ENCODE measurements at places on chromosomes 12 and 14.

- peak; percentile 52 for DNase-seq
Measured at GRCh38 chr12:92928421-92928961, 604 bp downstream of the EEA1 start.

- no peak for DNase-seq
Measured at GRCh38 chr14:72513965-72514659, 379.8 kb downstream of the DPF3 start.

GRCh38 chr12:64983771-64984278 lies 137.3 kb downstream of the WIF1 start:
- DNase-seq: no peak

- no peak for DNase-seq
Measured at GRCh38 chr12:86929962-86930361, 673.8 kb upstream of the MGAT4C start.

DNA sequence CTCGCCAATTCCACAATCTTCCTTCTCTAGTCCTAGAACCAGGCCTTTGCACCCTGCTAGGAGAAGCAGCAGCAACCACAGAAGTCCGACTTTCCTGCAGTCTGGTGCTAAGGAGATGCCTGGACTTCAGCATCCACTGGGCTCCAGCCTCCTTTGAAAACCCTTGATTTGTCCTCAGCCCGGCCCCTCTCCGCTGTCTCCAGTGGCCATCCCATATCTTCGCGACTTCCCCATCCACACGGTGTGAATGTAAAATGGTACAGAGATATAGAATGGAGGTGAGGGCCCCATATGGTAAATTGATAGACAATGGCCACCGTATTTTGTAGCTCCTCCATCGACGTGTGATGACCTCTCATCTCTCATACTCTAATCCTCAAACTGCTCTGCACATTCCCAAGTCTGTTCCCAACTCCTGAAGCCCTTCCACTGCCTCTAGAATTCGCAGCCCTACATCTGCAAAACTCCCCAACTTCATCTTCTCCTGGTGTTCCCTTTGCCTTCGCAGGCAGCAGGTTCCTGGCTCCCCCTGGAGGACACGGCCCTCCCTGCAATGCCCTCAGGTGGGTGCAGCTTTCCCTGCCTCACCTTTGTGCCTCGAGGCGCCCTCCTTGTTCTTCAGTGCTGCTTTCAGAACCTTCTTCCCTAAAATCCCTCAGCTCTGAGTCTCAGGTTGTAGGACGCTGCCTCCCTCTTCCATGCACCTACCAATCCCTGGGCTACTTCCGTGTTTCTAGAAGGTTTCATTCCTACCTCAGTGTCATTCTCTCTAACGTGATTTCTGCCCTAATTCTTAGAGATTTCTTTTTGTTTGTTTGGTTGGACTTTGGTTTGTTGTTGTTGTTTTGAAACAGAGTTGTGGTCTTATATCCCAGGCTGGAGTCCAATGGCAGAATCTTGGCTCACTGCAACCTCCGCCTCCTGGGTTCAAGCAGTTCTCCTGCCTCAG lies 36.7 kb downstream of the TMBIM6 start:
- DNase-seq: peak; percentile 74

- no peak for DNase-seq
Measured at GRCh38 chr14:95174184-95174792, 17.0 kb upstream of the DICER1 start.

DNA sequence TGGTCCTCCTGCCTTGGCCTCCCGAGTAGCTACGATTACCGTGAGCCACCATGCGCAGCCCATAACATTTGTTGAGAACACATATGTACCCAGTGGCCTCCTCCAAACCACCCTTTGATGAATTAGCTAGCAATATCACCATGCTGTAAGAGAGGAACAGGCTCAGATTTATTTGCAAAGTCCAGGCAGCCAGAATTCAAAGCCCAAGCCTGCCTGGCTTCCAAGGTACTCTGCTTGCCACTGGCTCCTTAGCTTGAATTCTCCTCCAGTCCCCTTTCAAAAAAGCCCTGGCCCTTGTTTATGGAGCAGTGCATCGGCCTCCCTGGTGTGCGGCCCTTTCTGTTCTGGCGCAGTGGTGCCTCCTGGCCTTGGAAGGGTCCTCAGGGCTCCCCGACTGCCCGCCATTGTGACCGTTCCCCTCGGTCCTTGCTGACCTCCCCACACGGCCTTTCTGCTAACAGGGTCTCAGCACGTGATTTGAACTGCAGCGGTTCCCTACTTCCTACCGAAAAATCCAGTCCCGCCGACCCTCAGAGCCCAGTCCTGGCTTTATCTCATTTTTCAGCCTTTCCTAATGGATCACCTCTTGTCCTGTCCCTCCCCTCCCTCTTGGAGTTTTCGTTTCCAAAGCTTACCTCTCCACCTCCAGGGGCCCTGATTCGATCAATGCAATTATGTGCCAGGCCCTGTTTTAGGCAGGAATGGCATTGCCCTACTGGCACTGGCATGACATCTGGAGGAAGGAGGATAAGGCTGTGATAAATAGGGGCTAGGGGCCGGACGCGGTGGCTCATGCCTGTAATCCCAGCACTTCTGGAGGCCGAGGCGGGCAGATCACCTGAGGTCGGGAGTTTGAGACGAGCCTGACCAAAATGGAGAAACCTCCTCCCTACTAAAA lies 22.0 kb downstream of the SLC25A29 start:
- no peak for DNase-seq

GRCh38 chr14:91778217-91778616 lies 46.3 kb upstream of the CATSPERB start:
- DNase-seq: no peak

- DNase-seq: no peak
Measured at GRCh38 chr12:130457215-130457614, 119.5 kb downstream of the PIWIL1 start.

DNA sequence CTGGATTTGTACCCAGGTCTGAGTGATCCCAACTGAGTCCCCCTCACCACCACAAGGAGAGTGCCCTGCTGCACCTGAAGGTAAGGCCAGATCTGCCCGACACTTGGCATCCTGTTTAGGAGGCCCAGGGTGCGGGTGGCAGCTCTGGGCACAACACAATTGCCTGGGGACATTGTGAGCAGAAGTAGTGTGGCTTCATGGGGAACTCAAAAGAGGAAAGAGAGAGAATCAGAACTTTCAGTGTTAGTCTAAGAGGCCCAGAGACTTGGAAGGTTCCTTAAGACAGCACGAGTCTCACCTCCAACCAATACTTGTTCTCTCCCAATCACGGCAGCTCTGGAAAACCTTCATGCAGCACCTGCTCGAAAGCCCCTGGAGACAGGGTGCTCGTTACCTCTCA lies 6.6 kb upstream of the SLC8B1 start:
- DNase-seq: no peak

DNA sequence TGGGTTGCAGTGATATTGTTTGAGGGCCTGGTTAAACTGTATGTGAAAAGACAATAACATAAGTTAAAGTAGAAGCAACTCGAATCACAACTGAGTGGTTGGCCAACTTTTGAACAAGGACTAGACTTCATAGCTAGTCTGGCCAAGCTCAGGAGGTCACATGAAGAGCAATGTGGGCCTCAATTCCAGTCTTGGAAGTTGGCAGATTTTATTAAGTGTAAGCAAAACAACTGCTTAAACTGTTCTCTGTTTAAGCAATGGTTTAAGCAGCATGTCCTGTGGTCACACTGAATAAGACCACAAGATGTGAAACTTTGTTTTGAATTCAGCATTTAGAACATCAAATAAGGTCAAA lies 100.4 kb downstream of the TMTC3 start:
- no peak for DNase-seq

DNA sequence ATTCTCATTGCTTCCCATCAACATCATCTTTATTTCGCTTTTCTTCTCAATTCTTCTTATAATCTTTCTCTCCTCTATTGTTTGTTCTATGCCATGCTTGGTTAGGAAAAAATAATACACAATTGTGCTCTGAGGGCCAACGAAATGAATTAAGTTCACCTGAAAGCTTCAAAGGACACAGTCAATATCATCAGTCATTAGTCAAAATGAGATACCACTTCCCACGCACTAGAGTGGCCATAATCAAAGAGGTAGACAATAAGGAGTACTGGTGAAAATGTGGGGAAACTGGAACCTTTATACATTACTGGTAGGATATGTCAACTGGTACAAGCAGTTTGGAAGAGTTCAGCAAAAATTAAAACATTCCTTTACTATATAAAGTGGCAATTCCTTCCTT lies 91.5 kb downstream of the TMTC1 start:
- DNase-seq: no peak

DNA sequence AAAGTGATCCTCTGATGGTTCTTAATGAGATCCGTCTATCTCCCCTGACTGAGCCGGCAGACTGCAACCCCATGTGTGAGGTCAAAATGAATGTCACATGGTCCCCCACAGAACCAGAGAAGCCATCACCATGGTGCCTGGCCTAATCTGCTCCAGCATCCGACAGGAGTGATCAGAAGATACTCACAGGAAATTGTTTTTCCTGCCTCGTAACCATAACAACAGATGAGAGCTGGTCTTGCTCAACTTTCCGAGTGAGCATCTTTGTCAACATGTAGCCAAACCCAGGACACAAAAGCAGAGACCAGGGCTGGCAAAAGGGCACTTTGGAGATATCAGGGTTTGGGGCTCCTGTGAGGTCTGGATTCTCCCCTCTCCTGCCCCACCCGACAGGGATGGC lies 72.1 kb upstream of the C14orf180 start:
- DNase-seq: no peak

- DNase-seq: no peak
Measured at GRCh38 chr14:57918791-57919190, 52.9 kb upstream of the SLC35F4 start.

GRCh38 chr14:61765225-61765943 lies 3.2 kb downstream of the SNAPC1 start:
- no peak for DNase-seq

GRCh38 chr14:96055753-96056508 lies 16.8 kb downstream of the C14orf132 start:
- DNase-seq: no peak

DNA sequence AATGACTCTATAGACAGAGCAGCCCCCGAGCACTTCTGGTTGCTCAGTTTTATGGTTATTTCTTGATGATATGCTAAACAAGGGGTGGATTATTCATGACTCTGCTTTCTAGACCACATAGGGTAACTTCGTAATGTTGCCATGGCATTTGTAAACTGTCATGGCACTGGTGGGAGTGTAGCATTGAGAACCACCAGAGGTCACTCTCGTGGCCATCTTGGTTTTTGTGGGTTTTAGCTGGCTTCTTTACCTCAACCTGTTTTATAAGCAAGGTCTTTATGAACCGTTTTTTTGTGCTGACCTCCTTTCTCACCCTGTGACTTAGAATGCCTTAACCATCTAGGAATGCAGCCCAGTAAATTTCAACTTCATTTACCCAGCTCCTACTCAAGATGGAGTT lies 1036.2 kb upstream of the FLRT2 start:
- no peak for DNase-seq

DNA sequence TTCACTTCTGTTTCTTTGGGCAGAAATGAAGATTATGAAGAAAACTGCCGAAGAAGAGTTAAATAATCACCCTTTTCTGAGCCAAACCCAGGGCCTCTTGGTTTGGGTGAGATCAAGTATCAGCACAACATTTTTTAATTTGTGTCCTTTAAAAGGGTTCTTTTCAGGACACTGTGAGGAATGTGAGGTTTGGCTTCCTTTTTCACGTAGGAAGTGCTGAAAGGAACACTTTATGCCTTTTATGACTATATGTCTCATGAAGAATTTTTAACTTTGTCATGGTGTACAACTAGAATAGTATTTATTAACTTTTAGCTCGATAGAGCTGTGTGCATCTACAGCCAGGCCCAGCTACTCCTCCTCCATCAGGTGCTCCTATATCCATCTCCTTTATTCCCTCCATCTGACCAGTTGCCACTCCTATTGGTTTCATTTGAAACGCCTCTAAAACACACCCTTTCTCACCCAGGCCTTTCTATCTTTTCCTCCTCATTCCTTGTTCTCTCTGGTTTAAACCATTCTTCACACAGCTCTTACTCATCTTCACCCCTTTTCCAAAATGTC lies 103.6 kb upstream of the LRIG3 start:
- no peak for DNase-seq

DNA sequence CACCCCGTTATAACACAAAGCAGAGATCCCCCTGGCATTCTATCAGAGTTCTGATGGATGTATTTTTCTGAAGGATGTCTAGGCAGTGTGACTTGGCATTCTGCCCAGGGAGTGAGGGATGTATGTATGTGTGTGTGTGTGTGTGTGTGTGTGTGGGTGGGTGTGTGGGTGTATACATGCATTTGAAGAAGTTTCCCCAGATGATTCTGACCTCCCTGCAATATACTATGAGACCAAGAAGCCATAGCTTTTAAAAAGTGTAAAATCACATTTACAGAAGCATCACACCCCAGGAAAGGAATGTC lies 59.7 kb upstream of the NAP1L1 start:
- peak; percentile 5 for DNase-seq

DNA sequence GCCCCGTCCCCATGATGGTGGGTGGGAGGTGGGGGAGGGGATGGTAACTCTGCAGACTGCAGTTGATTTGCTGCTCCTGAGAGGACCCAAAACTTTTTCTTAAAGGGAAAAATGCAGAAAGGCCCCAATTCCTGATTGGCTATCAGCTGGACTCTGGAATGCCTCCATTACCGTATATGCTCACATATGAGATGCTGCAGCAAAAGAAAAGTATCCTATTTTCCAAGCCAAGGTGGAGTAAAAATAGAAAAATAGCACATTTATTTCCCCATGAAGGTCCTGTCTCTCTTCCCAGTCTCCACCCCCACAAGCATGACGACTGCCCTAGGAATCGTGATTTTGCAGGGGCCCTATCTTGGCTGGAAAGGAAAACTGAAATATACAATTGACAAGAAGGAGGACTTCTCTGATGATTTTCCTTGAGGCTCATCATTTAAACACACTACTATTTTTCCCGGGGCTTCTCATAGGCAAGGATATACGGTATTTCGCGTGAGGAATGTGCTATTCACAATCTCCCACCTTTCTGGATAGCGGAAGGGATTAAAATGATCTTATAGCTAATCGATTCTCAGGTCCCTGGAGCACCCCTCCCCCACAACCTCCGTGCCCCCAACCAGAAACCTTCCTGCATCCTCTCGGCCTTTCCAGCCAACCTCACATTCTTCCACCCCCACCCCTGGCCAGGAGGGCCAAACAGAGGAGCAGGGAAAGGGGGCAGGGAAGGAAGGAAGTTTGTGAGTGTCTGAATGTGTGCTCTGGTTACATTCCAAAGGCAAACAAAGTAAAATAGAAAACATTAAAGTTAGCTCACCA lies 138.9 kb upstream of the CCND2 start:
- DNase-seq: no peak

DNA sequence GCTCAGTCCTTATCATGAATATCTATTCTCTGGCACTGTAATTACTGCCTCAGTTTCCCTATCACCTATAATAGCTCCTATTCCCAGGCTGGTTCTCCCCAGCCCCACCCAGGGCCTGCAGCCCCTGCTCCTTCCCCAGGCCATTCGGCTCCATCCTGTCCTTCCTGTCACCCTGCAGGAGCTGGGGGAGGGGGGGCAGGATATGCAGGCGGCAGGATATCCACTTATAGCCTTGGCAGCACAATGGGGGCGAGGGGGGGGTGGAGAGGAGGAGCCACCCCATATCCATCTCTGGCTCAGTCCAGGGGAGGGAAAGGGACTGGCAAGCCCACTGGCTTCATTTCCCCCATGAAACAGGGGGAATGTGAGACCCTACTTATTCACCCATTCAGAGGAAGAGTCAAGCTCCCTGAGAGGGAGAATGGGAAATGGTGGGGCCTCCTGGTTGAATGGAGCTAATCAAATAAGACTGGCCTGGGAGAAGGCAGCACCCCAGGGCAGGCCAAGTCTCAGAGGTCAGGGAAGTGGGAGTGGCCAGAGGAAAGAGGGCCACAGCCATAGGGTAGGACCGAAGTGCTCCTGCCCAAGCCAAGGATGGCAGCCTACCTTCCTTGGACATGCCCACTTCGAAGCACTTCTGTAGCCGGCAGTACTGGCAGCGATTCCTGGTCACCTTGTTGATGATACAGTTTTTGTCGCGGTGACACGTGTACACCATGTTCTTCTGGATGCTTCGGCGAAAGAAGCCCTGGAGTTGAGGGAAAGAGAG lies 7.8 kb upstream of the ITGB7 start:
- no peak for DNase-seq

Data from stimulated activated CD4-positive, alpha-beta T cell treated with anti-CD3 and anti-CD28 coated beads, Interleukin-1b, Interleukin-23, amount 100 ng/mL, for 4 hours (primary cell).